NCI-H2171 (cell line): ENCODE measurements at places on chromosomes 6 and 20.

- no peak for DNase-seq
These were observed 157.3 kb upstream of the STMND1 start for GRCh38 chr6:16944596-16944995.

DNA sequence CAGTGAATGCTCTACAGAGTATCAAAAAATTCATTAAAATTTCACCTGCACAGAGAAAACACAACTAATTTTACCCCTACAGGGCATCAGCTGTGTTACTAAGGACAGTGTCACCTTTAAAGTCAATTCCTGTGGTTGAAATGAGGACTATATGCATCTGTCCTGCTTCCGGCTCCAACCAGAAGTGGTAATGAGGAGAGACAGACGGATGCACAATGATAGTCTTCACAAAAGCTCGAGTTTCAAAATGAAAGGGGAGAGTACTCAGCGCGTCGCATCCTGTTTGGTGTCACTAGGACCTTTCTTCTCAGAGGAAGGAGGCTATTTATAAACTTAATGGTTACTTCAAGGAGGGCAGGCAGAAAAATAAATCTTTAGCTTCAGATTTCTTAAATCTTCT lies 86.5 kb downstream of the LYRM4 start:
- DNase-seq, result no peak

GRCh38 chr6:139439349-139439748 lies 64.9 kb upstream of the CITED2 start:
- DNase-seq, result no peak

GRCh38 chr6:13272131-13273046 lies 55.9 kb downstream of the TBC1D7 start:
- no peak for DNase-seq

- DNase-seq, result no peak
These were observed 4.5 kb downstream of the SLA2 start for GRCh38 chr20:36641506-36641843.

DNA sequence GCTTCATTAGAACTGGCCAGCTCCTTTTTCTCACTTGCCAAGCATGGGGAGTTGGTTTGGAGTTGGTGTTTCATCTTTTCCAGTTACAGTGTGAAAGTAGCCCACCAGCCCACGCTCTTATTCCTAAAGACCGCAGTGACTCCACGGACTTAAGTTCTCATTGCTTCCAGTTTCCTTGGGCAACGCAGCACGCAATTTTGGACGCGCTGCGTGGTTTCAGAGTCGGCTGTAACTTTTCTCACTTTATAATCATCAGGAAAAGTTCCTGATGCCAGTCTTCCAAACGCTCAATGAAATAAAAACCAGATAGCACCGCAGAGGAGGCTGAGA lies 381 bp upstream of the PEX7 start:
- DNase-seq, result no peak

GRCh38 chr20:19775353-19776253 lies 17.5 kb downstream of the RIN2 start:
- DNase-seq, result no peak

GRCh38 chr6:132598473-132598872 lies 8.9 kb upstream of the TAAR5 start:
- no peak for DNase-seq

- DNase-seq, result no peak
These were observed 142.2 kb downstream of the NFATC2 start for GRCh38 chr20:51400051-51400926.

DNA sequence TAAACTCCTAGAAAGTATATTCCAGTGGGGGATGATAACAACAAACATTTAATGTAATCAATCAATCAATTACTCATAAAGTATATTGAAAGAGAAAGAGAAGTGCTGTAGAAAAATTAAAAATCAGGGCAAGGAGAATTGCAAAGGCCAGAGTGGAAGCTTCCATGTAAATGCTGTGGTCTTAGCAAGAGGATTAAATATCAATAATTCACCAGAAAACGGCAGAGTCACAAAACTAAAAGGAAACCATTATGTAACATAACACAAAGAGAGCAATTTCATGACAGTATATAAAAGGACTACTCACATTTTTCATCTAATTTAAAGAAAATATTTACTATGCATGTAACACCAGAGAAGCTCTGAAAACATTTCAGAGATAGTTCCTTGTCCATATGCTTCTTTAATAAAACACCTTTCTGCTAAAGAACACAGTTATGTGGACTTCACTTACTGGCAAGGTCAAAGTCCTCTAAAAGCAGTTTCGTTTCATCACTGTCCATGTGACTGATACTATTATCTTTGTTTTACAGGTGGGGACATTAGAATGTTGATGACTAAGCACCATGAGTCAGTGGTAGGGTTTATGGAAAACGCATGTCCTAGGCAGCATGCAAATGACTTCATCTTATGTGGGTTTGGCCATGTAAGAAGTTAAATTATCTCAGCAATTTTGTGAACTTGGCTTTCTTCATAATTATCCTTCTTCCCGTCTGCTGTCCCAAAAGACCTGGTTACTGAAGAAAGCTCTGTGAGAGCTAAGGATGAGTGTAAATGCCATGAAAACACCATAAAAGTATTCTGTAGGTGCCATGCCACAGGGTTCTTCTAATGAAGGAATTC lies 185.8 kb upstream of the TENT5A start:
- DNase-seq, result no peak

GRCh38 chr20:17059465-17059864 lies 167.4 kb upstream of the PCSK2 start:
- DNase-seq, result peak; percentile 24

DNA sequence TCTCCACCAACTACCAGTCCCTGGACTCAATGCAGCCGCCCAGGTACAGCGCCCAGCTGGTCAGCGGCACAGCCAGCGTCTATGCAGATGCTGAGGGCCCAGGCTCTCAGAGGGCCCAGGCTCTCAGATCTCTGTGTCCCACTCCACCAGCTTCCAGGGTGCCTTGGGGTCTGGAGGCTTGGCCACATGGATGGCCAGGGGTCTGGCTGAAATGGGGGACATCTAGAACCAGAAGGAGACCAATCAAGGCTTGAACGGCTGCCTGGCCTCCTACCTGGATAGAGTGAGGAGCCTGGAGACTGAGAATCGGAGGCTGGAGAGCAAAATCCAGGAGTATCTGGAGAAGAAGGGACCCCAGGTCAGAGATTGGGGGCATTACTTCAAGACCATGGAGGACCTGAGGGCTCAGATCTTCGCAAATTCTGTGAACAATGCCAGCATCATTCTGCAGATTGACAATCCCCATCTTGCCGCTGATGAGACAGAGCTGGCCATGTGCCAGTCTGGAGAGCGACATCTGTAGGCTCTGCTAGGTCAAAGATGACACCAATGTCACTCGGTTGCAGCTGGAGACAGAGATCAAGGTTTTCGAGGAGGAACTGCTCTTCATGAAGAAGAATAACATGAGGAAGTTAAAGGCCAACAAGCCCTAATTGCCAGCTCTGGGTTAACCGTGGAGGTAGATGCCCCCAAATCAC lies 44.1 kb upstream of the GRM4 start:
- no peak for DNase-seq

GRCh38 chr6:68046756-68047155 lies 588.3 kb upstream of the ADGRB3 start:
- no peak for DNase-seq

GRCh38 chr6:150403458-150404246 lies 34.8 kb downstream of the IYD start:
- DNase-seq, result peak; percentile 13

- no peak for DNase-seq
These were observed 769 bp upstream of the TRPC4AP start for GRCh38 chr20:35093267-35093884.

- DNase-seq, result no peak
These were observed 17.9 kb downstream of the ABHD12 start for GRCh38 chr20:25372584-25373336.

DNA sequence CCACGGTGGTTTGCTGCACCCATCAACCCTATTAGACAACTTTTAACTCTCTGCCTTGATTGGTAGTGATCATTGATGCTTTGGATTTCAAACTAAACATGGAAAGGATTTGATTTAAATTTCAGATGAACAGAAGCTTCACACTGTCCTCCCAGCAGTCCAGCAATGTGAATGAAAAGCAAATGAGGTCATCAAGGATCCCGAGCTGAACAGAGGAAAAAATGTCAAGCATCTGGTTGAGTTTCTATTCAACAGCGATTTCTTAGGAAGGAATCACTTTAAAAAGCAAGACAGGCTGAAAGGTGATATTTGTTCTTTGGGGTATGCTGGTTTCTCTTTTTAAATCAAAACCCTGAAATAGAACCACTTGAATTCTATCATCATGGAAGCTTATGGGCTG lies 10.6 kb upstream of the SAMD3 start:
- DNase-seq, result no peak

DNA sequence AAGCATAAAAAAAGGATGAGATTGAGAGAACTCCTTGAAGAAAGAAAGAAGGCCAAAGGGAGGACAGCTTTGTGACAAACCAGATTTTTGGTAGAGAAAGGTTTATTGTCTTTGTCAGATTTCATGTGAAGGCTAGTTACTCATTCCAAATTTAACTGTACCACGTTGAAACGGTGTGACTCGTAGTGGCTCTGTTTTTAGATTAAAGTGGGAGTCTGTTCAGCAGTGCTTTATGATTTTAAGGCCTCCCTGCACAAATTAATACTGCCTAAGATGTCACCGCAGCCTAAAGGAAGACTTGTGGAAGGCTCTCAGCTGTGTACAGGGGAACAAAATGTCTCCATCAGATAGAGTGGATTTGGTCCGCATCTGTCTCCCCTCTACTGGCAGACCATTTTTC lies 35.9 kb downstream of the CDC40 start:
- no peak for DNase-seq

- DNase-seq, result no peak
These were observed 34.7 kb upstream of the ADGRF4 start for GRCh38 chr6:47663462-47664216.

- DNase-seq, result no peak
These were observed 47.0 kb upstream of the CST5 start for GRCh38 chr20:23926526-23926880.

DNA sequence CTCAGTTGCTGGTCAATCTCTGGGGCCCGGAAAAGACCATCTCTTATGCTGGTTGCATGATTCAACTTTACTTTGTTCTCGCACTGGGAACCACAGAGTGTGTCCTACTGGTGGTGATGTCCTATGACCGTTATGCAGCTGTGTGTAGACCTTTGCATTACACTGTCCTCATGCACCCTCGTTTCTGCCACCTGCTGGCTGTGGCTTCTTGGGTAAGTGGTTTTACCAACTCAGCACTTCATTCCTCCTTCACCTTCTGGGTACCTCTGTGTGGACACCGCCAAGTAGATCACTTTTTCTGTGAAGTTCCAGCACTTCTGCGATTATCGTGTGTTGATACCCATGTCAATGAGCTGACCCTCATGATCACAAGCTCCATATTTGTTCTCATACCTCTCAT lies 4.3 kb downstream of the OR2J3 start:
- DNase-seq, result no peak

DNA sequence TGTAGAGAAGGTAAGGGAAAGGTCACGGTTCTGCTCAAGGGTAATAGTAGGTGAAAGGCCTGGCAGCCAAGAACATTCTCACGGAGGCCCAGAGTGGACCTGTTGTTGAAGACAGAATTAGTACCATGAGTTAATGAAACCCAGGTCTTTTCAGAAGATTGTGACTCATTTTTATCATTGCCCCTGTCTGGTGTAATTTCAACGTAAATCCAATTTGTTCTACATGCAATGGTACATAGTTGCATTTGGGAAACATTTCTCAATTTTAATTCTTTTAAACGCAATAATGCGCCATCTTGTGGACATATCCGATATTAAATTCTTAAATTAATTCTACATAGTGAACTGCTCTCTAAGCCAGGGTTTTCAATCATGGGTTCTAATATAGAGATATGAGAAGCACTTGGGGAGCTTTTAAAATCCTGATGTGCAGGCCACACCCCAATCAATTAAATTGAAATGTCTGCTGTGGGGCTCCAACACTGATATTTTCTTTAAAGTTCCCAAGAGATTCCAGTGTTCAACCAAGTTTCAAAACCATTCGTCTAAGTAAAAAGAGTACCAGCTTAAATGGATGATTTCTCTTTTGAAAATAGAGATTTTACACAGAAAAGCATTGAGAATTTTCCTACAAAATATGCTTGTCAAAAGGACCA lies 257.4 kb downstream of the PLCB1 start:
- DNase-seq, result peak; percentile 32

- no peak for DNase-seq
These were observed 94.2 kb downstream of the RREB1 start for GRCh38 chr6:7201732-7202541.

DNA sequence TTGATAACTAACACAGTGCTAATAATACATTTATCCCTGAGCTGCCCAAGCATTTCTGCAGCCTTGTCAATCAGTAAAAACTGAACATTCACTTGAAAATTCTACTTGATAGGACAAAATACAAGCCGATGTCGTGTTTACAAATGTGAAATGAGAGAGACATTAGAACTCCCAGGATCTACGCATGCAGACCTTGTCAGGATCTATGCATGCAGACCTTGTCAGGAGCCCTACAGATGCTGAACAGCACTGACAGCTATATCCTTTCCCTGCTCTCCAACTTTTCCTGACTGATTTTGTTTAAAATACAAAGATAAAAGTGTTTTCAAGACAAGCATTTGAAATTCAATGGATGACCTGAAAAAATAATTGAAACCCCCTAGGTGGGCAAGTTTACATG lies 28.9 kb downstream of the INSM1 start:
- peak; percentile 37 for DNase-seq

DNA sequence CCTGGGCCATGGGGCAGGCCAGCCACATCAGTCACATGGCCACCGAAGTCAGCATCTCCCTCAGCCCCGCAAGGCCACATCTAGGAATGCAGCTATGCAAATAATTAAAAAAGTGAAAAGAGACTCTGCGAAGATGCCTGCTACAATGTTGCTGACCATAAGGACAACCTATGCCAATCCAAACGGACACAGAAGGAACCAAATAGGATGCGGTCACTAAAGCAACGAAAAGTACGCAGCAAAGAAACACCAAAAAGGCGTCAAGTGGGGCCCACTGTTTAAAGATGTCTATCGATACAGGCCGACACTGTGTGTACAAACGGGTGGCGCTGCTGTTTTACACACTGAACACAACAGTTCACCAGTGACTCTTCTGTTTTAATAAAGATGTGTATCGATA lies 56.4 kb downstream of the TAF4 start:
- no peak for DNase-seq

GRCh38 chr6:169921853-169922824 lies 170.7 kb downstream of the ERMARD start:
- DNase-seq, result no peak

DNA sequence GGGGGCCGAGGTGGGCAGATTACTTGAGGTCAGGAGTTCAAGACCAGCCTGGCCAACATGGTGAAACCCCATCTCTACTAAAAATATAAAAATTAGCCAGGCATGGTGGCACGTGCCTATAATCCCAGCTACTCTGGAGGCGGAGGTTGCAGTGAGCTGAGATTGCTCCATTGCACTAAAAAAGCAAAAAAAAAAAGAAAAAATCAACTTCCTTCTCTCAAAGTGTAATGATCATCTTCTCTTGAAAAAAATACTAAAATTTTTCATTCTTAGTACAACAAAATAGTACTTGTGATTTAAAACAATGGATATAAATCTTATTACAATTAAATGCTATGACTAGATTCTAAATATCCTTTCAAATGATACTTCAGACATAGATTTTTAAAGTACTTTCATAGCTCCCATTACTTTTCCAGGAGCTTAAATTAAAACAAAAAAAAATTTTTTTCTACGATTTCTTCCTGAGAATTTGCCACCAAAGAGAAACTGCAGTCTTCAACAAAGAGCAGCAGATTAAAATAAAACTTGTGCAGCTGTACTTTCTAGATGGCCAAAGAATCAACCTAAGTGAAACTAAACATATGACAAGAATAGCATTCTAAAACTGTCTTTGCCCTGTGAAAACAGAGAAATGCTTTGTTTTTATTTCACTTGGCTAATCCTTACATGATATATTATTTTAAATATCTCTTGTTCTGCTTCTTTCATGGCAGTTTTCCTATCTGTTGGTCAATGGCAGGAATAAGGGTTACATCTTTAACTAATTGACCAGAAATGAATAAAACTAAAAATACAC lies 75.2 kb downstream of the MAP3K5 start:
- DNase-seq, result no peak
